ENCODE measurements at places on chromosomes 7 and 10.

DNA sequence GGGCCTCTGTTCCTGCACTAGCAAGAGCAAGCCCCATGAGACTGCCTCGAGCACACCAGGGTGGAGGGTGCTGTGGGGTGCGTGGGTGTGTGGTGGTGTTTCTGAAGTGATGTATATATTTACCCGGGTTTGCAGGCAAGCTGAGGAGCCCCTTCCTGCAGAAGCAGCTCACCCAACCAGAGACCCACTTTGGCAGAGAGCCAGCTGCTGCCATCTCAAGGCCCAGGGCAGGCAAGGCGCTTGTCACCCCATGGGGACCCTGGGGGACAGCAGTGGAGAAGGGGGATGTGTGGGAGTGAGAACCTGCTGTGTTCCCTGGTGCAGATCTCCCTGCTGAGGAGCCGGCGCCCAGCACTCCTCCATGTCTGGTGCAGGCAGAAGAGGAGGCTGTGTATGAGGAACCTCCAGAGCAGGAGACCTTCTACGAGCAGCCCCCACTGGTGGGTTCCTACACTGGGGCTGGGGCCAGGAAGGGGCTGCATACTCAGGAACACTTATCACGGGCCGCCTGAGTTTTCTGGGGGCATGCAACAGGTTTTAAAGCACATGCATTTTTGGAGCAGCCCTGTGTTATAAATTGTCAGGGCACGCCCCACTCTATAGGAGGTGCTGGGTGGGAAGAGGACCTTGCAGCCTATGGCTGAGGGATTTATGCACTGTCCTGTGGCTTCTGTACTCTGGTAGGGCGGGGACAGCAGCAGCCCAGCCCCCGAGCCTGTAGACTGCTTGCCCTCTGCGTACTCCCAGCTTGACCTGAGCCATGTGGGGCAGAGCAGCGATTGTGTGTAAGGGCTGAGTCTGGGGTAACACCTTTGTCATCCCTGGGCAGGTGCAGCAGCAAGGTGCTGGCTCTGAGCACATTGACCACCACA lies 5.9 kb downstream of the PGAM2 start:
- DNase-seq: no peak

- no peak for DNase-seq
Measured at GRCh38 chr7:135238112-135238744, 4.6 kb downstream of the STRA8 start.

DNA sequence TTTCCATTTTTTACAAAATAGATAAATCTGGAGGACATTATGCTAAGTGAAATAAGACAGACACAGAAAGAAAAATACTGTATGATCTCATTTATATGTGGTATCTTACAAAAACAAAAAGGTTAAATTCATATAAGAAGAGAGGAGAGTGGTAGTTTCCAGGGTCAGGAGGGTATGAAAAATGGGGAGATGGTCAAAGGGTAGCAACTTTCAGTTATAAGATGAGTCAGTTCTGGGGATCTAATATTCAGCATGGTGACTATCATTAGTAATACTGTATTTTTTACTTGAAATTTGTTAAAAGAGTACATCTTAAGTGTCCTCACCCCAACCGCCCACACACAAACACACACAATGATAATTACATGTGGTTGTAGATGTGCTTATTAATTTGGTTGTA lies 1250.1 kb downstream of the SORCS1 start:
- DNase-seq: no peak

DNA sequence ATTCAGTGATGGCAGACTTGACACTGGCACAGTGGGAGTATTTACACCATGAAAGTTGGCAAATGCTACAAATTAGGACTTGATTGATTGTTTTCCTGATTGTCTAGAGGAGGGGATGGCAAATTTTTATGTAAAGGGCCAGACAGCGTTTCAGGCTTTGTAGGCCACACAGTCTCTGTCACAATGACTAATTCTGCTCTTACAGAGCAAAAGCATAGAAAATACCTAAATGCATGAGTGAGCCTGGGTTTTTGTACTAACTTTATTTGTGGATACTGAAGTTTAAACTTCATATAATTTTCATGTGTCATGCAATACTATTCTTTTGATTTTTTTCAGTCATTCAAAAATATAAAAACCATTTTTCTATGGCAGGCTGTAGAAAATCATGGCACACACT lies 9.0 kb upstream of the ARMS2 start:
- no peak for DNase-seq

GRCh38 chr7:73438547-73439409 lies 5.2 kb downstream of the FZD9 start:
- DNase-seq: no peak

GRCh38 chr7:9557853-9558252 lies 1124.4 kb downstream of the NXPH1 start:
- no peak for DNase-seq

GRCh38 chr10:37067576-37067975 lies 57.8 kb upstream of the ANKRD30A start:
- DNase-seq: no peak

DNA sequence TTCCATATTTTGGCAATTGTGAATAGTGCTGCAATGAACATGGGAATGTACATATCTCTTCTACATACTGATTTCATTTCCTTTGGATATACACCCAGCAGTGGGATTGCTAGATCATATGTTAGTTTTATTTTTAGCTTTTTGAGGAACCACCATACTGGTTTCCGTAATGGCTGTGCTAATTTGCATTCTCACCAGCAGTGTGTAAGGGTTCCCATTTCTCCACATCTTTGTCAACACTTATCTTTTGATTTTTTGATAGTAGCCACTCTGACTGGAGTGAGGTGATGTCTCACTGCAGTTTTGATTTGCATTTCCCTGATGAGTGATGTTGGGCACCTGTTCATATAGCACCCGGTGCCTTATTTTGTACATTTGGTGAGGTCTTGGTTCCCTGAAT lies 519.6 kb downstream of the REEP3 start:
- no peak for DNase-seq

- no peak for DNase-seq
Measured at GRCh38 chr7:102306916-102307677, 20.4 kb downstream of the SH2B2 start.

DNA sequence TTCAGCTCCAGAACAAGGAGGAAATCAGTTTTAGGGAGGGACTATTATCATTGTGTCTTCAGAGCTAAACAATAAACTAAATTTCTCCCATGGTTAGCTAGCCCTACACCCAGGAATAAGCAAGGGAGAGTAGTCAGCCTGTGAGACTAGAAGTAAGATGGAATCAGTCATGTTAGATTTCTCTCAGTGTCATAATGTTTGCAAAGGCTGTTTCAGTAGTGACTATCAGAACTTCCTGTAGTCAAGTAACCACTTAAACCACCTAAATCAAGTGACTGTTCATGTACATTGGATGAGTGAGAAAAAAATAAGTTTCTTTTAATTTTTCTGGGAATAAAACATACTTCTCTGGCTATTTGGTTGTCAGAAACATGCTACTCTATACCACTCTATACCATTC lies 121.6 kb downstream of the KCND2 start:
- no peak for DNase-seq

Measured in WERI-Rb-1 (cell line).